ENCODE measurements at places on chromosomes 7 and 10. TPM values are rescaled to one million over a fixed set of nuclear protein-coding genes. Genes with fewer than 3 reads are reported as not detected.

The TRIM56 gene
- polyA plus RNA-seq: 6.9 TPM

The RNF148 gene
- 0.41 TPM for polyA plus RNA-seq

The BHLHA15 gene
- not detected for polyA plus RNA-seq

The AP4M1 gene
- 16.4 TPM for polyA plus RNA-seq

The RNF133 gene
- not detected for polyA plus RNA-seq

The IL15RA gene
- polyA plus RNA-seq: 6.8 TPM

The ZC3HAV1L gene
- polyA plus RNA-seq: 0.37 TPM

The ERVW-1 gene
- not detected for polyA plus RNA-seq

DNA sequence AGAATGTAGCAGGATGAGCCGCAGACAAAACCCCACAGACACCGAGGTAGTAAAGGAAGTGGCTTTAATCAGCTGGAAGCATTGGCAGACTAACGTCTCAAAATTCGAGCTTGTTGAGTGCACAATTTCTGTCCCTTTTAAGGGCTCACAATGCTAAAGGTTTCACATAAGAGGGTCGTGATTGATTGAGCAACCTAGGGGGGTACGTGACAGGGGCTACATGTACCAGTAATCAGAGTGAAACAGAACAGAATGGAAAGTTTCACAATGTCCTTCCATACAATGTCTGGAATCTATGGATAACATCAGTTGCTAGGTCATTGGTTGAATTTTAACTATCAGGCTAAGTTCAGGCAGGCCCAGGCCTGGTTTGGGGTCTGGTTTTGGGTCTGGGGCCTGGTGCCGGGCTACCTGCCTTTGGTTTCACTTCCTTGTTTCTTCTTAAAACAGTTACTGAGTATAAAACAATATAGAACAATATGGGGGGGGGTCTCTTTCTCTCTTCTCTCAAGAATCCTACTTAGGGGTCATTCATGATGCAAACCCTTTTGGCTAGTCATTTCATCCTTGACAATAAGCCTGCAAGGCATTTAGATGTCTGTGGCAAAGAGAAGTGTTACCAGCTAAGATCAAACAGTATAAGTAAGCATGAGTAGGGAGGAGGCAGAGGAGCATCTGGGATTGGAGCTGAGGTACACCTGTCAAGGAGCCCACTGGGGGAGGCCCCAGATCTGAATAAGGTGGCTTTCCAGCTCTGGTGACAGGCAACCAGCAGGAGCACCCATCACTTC lies 364.1 kb downstream of the TNS3 start:
- DNase-seq: no peak

GRCh38 chr7:4037877-4038276 lies 644.2 kb upstream of the FOXK1 start:
- no peak for DNase-seq

DNA sequence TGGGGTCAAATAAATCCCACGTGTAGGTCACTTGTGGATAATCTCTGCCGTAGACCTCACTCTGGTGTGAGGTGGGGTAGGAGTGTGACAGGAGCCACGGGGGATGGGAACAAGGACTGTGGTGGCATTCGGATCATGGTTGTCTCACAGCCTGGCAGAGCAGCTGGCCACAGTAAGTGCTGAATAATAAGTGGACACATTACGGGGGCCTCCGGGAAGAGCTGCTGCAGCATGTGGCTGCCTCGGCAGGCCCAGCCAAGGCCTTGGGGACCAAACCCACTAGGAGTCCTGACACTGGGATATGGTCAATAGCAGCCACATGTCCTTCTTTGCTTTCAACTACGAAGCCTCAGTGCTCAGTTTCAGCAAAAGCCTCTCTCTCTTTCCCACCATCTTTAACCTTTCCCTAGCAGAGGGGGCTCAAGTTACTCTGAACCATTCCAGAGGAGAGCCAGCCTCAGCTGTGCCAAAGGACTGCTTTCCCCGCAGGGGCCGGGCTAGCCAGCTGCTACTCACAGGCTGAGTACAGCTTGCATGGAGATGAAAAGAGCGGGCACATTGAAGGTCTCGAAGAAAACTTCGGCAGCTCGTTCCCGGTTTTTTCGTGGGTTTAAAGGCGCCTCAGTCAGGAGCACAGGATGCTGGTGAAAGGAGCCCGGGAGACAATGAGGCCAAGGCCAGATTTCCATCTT lies 17.3 kb downstream of the ACTR1A start:
- no peak for DNase-seq

- no peak for DNase-seq
Observed at GRCh38 chr10:76191336-76191735, 759.9 kb downstream of the LRMDA start.

DNA sequence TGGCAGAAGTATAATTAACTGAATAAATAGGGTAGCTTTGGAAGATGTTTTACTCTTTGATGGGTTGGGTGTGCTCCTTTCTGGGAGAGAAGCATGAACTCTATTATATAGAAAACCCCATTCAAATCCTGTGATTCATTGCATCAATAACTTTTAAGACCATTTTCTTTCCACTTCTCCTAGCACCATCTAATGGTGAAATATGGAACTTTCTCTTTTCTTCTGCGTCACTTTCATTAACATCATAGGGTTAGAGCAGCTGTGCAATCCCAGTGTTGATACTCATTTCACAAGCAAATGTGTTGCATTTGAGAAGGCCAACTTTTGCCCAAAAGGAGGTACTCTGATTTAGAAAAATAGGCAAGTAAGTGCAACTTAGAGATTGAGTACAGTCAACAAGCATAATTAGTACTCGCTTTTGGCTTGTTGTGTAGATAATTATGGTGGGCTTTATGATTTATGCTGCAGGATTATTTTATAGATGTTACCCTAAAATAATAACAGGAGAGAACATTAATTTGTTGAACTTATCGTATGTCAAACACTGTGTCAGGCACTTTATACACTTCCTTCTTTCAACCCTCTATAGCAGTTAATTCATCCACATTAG lies 92.9 kb downstream of the CPED1 start:
- peak; percentile 82 for DNase-seq

GRCh38 chr7:43721193-43721806 lies 8.0 kb downstream of the COA1 start:
- peak; percentile 75 for DNase-seq

DNA sequence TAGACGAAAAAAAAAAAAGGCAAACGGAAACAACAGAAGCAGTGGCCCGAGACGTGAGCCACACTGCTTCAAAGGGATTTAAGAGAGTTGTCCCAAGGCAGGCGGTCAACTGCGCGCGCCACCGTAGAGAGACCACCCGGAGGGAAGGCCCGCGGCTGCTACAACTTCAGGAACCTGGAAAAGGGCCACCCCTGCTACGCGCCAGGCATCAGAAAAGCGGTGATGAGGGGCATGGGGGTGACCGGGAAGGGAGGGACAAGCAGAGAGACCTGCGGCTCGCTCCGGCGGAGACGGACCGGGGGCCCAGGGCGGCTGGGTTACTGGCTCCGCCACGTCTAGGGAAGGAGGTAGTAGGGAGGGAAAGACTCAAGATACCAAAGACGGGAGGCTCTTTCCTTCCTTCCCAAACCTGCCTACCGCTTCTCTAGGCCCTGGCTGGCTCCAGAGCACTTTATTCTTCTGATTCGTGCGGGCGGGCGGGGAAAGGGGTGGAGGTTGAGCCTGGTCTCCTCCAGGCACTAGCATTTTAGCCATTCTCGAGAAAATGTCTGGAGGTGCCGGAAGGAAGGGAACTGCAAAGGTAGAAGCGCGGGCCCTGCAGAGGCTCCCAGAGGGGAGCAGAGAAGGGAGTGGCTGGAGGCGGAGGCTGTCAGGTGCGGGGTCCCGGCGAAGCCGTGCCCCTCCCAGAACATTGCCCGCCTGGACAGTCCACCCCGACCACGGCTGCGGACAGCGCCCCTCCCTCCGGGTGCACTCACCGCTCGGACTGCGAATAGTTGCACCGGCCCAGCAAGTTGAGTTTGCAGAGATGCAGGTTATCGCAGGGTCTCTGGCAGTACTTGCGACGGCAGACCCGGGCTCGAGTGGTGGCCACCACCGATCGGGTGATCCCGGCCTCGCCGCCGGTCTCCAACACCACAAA lies 993 bp downstream of the ZC3HAV1 start:
- DNase-seq: peak; percentile 58

- no peak for DNase-seq
Observed at GRCh38 chr7:92754919-92755581, 81.3 kb downstream of the CDK6 start.
